ENCODE measurements at places on chromosomes 13 and 19.

- no peak for DNase-seq
These were observed 2.9 kb upstream of the CD70 start for GRCh38 chr19:6593651-6594416.

DNA sequence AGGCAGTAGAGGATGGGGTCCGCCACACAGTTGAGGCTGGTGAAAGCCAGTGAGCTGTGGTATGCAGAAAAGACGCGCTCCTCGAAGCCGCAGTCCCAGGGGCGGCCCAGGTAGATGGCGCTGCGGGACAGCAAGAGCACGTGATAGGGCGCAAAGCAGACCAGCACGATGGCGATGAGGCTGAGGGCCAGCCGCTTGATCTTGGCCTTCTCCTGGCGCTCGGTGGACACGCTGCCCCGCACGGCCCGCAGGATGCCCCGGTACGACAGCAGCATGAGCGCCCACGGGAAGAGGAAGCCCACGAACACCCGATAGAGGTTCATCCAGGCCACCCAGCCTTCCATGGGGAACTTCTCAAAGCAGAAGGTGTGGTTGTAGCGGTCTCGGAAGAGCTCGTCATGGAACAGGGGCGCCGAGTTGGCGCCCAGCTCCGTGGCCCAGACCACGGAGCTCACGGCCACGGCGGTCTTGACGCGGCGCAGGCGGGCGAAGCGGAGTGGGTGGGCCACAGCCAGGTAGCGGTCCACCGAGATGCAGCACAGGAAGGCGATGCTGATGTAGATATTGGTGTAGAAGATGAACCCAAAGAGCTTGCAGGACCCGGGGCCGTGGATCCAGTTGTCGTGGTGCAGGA is 6.5 kb upstream of the OPA3 start:
- peak; percentile 5 for DNase-seq

- no peak for DNase-seq
These were observed 35.6 kb upstream of the NANOS3 start for GRCh38 chr19:13841086-13841961.

- no peak for DNase-seq
These were observed 9.8 kb upstream of the STK24 start for GRCh38 chr13:98586400-98587345.

- DNase-seq, result no peak
These were observed 69.5 kb downstream of the SPACA7 start for GRCh38 chr13:112445411-112446271.
